ENCODE measurements at places on chromosomes 7 and 10.

DNA sequence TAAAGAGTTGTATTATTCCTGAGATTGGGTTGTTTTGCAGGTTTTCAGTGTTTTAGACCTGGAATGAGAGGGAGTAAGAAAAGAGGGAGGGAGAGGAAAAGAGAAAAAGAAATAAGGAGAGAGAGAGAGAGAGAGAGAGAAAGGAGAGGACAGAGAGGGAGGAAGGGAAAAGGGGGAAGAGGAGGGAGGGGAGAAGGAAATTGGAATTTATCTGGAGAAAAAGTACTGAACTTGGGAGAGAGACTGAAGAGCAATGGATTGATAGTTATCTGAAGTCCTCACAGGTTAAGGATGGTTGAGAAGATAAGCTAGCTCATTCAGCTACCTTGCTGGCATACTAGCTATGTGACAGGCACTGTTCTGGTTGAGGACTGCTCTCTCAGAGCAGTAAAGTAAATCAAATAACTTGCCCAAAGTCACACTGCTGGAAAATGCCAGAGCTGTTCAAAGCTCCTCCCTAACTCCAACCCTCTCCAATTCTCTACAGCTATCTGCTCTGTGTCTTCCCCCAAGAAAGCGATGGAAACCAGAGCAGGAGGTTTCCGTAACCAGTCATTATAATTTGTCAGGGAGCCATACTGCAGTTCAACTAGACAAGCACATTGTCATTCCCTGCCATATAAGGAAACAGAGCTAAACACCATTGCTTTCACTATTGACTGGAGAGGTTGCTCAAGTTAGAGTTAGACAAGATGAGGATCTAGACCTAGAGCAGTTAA lies 10.7 kb downstream of the CALD1 start:
- no peak for DNase-seq

- DNase-seq = no peak
Observed at GRCh38 chr7:111370002-111370401, 192.3 kb downstream of the IMMP2L start.

- no peak for DNase-seq
Observed at GRCh38 chr7:36911788-36912187, 187.5 kb upstream of the AOAH start.

GRCh38 chr7:117362294-117362888 lies 39.5 kb upstream of the WNT2 start:
- DNase-seq = no peak

DNA sequence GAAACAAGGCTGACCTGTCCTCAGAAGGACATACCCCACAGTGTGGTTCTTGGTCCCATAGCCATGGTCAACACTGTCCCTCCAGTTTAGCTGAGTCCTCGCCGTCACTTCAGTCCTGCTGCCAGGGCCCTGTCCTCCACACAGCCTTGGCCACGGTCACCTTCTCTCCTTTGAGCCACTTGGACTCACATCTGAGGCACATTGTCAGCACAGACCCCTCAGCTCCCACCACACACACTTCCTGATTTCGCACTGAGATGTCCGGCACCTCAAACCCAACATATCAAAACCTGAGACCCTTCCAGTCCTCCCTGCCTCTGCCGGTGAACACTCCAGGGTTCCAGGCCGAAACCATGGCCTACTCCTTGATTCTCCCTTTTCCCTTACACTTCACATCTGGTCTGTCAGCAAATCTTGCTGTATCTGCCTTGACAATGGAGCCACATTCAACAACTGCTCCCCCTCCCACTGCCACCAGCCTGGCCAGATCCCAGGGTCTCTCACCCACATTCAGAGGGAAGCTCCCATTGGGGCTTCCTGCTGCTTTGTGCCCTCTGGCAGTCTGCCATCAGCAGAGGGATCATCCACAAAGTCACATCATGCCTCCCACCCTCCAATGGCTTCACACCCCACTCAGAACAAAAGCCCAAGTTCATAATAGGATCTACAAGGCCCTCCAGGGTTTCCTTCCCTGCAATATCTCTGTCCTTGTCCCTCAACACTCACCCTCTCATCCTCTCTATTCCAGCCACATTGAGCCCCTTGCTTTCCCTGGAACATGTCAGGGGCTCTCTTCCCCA lies 219.6 kb upstream of the SHH start:
- DNase-seq = no peak

DNA sequence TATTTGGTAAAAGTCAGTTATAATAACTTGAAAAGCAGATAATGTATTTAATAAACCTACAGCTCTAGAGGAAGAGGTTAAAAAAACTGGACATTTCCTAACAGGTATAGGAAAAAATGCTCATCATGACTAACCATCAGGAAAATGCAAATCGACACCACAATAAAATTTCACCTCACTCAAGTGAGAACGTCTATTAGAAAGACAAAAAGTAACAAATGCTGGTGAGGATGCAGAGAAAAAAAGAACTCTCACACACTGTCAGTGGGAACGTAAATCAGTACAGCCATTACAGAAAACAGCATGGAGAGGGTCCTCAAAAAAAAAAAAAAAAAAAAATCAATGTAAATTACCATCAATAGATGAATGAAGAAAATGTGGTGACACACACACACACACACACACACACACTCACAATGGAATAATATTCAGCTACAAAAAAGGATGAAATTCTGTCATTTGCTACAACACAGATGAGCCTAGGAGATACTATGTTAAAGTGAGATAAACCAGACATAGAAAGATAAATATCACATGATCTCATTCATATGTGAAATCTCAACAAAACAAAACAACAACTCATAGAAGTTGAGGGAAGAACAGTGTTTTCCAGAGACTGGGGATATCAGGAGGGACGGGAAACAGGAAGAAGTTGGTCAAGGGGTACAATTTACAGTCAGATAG lies 20.1 kb downstream of the EPC1 start:
- no peak for DNase-seq

GRCh38 chr7:88757371-88757770 lies 2.1 kb upstream of the ZNF804B start:
- DNase-seq = no peak

DNA sequence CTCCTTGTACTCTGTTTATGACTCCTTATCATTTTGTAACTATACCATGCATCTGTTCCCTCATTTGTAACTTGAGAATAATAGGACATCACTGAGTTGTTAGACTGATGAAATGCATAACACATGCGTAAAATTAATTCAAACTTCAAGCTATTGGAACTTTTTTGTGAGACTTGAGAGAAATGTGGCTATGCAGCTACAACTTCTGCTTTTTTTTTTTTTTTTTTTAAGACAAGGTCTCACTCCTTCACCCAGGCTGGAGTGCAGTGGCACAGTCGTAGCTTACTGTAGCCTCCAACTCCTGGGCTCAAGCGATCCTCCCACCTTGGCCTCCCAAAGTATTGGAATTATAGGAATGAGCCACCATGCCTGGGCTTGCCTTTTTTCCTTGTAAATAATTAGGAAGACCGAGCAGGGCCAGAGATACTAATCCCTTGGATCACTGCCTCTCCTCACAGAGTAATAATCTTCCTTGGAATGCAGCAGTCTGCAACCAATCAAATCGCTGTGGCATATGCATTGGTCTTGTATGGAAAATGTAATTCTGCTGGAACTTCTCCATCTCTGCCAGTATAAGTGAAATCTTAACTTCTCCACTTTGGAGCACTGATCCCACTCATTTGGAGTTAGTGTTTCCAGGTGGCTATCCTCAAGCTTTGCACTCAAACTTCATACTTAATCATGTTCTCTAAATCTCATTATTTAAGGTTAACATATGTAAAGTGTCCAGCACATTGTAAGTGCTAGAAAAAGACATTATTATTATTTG lies 2.0 kb upstream of the PANK1 start:
- no peak for DNase-seq

GRCh38 chr7:30143748-30144251 lies 9.0 kb downstream of the MTURN start:
- peak; percentile 79 for DNase-seq

GRCh38 chr10:51014680-51015389 lies 59.5 kb upstream of the PRKG1 start:
- no peak for DNase-seq

- DNase-seq = no peak
Observed at GRCh38 chr10:131961777-131962662, 19.7 kb downstream of the BNIP3 start.

GRCh38 chr7:127514499-127514898 lies 70.9 kb downstream of the GCC1 start:
- no peak for DNase-seq

DNA sequence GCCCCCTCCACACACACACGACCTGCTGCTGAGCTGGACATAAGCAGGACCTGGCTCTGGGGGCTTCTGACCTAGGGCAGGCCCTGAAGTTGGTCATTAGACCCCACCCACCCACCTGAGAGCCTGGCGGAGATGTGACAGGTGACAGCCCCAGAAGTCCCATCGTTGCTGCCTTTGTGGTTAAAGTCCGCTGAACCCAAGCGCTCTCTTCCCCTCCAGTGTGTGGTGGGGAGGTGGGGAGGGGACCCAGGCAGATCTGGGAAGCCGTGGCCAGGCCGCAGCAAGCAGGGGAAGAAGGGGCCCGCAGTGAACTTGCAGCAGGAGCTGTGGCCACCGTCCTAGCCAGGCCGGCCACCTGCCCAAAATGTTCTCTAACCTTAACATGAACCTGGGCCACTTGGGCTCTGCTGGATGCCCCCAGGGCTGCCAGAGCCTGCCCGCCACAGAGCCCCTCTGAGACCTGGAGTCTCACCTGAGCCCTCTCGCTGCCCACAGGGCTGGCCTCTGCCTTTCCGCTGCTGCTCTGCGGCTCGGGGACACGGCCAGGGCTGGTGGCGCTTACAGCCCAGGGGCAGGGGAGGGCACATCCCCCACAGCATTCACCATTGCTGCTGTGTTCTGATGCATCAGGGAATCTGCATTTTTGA lies 65.1 kb downstream of the LHPP start:
- DNase-seq = no peak

- no peak for DNase-seq
Observed at GRCh38 chr7:81725003-81725811, 44.6 kb downstream of the HGF start.

- DNase-seq = no peak
Observed at GRCh38 chr7:69438584-69439412, 159.5 kb upstream of the AUTS2 start.

- no peak for DNase-seq
Observed at GRCh38 chr7:1246871-1247526, 14.3 kb downstream of the UNCX start.

- DNase-seq = no peak
Observed at GRCh38 chr7:83541187-83541960, 107.6 kb downstream of the SEMA3E start.

- DNase-seq = no peak
Observed at GRCh38 chr7:142646386-142647140, 102.7 kb upstream of the PRSS1 start.

- DNase-seq = no peak
Observed at GRCh38 chr7:26340476-26341018, 48.9 kb downstream of the SNX10 start.

Measured in NCI-H187 (cell line).